ENCODE measurements at places on chromosomes 5 and 9.

DNA sequence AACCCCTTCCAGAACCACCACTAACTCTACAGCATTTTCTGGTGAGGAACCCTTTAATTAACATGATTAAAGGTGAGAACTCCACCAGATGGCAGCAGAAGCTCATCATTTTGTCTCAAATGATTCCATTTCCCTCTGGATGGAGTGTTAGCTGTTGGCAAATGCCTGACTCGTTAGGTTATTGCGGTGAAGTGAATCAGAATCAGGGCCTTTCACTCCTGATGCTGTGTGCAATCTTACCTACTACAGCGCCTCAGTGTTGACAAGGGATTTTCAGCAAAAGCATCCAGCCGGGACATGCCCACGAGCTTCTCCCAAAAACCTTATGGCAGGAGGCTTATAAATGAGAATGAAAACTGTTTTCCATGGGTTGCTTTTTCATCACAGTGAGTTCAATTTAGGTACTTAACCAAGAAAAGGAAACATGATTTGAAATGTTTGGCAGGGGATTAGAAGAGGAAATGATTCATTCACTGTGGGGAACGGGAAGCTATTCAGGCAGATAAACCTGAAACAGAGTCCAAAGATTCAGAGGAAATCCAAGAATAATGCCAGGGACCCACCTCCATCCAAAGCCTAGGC is 48.0 kb upstream of the CAST start:
- DNase-seq = peak; percentile 62

GRCh38 chr9:98135938-98136337 is 16.9 kb upstream of the TRIM14 start:
- no peak for DNase-seq

DNA sequence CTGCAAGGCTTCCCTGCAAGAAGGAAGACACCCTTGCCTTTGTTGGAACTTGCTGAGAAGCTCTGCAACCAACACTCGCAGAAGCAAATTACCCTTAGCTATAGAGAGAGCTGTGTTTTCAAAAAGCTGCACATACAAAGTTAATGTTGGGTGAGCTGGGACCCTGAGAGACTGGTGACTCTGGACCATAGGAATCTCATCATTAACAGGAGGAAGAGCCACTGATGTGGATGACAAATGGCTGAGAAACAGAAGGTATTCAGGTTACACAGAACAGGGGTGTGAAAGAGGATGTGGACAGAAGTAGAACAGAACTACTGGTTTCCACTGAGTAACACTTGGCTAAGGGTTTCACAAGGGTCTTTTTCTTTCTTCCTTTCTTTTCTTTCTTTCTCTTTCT is 493.5 kb downstream of the IRX1 start:
- no peak for DNase-seq

DNA sequence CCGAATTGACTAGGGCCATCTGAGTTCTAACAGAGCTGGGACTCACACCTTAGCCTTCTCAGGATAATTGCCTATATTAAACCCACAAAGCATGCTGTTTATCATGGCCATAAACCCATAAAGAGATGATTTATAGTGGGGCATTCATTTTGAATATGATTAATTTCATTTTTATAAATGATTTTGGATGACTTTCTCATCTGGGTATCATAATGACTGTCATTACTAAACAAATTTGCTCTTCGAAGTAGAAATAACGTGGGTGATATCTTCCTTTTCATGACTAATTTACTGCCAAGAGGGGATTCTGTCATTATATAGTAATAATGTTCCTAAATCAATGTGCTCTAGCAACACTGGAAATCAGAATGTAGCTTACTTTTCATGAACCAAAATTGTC is 498.2 kb downstream of the CDH12 start:
- DNase-seq = no peak

Data from BE2C (cell line).